ENCODE measurements at places on chromosomes 1 and 21.

DNA sequence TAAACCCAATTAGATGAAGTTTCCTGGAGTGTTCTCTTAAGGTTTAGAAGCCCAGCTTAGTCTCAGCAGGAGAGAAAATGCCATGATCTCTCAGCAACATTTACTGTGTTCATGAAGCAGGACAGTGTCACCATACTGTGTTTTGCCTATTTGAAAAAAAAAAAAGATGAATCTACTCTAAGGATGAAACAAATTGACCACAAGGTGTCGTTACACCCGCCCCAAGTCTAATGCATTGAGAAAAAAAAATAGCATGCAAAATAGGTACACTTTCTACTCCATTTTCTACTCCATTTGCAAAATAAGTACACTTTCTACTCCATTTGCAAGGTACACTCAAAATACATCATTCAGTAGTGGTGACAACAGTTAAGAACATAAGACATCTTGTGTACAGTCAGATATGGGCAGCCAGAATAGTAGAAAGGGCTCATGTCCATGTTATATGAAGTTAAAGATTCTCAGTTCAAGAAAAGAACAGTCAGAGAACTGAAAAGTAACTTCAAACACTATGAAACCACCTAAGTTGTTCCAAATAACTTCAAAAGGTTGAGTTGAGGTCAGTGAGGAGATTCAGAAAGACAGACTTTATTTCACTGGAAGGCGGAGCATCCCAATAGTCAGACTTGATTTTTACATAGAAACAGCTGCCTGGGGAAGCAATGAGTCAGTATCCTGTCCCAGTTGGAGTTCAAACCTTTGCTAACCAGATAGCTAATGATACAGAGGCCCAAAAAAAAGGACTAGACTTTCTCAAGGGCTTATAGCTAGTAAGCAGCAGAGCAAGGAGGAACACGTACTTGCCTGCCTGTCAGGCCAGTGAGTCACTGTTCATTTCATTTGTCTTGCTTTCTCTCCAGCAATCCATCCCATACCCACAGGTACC, 13.3 kb downstream of the PLPPR5 start:
- no peak for DNase-seq

- DNase-seq: no peak
Measured at GRCh38 chr1:16125088-16125470, 30.8 kb downstream of the EPHA2 start.

- DNase-seq: no peak
Measured at GRCh38 chr1:55718758-55719671, 503.9 kb upstream of the USP24 start.

DNA sequence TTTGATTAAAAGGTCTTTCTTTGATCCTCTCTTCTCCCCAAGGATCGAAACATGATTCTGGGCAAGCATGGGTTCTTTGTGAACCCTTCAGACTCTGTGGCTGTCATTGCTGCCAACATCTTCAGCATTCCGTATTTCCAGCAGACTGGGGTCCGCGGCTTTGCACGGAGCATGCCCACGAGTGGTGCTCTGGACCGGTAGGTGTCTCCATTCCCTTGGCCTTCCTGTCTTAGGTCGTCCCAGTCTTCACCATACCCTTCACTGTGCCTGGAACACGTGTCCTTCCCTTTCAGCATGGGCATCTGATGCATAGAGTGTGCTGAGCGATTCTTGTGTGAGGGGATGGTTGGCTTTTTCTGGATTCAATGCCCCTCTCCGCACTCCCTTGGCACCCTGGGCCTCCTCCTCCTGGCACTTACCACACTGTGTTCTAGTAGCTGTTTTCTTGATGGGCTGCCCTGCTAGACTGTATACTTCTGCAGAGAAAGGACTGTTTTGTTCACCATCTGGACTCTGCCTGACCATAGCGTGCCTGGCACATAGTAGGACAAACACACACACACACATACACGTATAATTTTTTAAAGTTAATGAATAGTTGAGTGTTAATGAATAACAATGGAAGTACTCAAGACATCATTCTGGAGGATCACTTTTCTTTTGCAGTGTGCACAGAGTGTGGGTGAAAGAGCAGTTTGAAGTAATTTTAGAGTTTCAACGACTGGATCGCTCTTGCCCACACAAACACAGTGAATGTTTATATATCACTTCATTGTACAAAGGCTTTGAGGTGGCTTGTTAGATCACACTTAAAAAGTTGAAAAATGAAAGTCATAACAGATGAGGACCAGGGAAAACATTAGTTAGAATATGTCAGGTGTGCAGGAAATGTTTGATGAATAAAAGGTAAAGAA, 43.2 kb downstream of the PGM1 start:
- DNase-seq: no peak

DNA sequence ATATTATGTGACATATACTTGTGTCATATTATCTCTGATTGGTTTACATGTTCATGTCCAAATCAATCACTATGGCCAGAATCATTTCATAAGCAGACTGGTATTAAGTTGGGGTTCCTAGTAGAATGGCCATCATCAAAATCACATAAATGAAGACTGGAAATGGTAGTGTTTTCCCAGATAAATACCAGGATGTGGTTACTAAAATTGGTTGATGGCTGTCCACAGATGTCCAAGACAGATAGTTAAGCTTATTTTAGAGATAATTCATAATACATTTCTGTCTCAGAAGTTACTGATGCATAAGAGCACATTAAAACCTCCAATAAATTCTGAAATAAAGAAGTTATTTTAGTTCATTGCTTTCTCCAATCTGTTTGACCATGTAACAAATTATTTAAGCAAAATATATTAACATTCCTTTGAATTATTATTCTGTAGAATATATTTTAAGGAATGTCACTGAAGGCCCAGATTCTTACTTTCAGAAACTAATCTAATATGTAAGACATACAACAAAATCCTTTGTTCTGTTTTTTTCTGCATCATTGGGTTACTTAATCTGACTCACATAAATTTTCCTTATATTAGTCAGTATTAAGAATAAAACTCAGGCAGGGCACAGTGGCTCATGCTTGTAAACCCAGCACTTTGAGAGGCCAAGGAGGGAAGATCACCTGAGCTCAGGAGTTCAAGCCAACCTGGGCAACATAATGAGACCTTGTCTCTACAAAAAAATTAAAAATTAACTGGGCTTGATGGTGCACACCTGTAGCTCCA, 483.9 kb downstream of the PTPRC start:
- DNase-seq: no peak

GRCh38 chr1:47699492-47700235, 261.8 kb downstream of the FOXD2 start:
- DNase-seq: no peak

- no peak for DNase-seq
Measured at GRCh38 chr21:45522381-45522780, 19.9 kb downstream of the SLC19A1 start.

GRCh38 chr21:41957991-41958766, 4.4 kb upstream of the C2CD2 start:
- no peak for DNase-seq

DNA sequence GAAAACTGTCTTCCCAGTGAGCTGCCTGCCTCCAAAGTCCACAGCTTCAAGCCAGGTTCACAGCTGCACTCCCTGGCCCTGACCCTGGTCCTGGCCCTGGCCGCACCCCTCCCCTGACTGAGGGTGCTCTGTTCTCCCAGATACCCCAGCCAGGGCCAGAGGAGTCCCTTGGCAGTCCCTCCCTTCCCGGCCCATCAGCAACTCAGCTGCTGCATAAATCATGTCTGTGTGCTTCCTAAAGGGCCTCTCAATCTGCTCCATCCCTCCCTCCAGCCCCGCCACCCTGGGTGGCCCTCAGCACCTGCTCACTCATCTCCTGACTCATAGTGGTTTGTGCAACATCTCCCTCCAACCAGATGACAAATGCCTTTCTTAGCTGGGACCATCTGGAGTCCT, 24.8 kb upstream of the C1orf174 start:
- DNase-seq: peak; percentile 74

- DNase-seq: no peak
Measured at GRCh38 chr1:198669023-198669698, 30.3 kb downstream of the PTPRC start.

DNA sequence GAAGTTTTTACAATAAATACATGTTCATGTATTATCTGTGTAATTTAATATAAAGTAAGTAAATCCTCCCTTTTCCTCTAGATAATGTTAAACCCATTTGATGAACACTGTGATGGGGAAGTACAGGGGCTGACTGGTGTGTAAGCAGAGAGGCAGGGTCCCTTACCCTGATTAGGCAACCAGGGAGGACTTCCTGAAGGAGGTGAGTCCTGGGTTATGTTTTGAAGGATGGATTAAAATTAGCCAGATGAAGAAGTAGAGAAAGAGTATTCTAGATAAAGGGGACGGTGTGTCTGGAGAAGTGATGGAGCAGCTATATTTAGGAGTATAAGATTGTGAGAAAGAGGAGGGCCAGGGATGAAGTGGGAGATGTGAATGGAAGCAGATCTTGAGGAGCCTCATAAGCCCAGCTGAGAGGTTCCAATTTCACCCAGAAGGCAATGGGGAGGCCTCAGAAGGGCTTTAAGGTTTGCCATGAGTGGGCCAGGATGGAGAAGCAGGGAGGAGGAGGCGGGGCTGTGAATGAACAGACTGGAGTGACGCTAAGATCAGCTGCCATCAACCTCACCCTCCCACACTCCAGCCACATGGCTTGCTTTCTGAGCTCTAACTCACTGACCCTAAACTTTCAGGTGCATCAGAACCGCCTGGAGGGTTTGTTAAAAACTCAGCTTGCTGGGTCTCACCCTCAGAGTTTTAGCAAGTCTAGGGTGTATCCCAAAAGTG, 30.9 kb upstream of the ID3 start:
- no peak for DNase-seq

GRCh38 chr1:240613356-240614142, 1.6 kb upstream of the GREM2 start:
- DNase-seq: no peak

DNA sequence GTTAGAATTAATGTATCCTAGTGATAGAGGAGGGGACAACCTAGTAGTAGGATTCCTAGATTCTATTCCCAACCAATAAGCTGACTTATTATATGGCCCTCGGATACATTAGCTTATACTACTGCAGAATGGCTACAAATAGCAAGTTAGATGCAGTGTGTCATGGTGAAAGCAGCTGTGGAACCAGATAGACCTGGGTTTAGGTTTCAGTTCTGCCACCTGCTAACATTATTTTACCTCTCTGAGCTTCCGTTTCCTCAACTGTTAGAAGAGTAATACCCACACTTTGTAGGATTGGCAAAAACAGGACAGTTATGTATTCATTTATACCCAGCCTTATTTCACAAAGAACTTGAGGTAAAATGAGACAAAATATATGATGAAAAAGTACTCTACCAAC, 21.6 kb upstream of the MAGOH start:
- DNase-seq: no peak

GRCh38 chr1:19689856-19690255, 25.2 kb downstream of the HTR6 start:
- no peak for DNase-seq
